Temporal lobe (tissue), 4 donors: ENCODE measurements at places on chromosomes 3 and 15. TPM values are rescaled to one million over a fixed set of nuclear protein-coding genes. Genes with fewer than 3 reads are reported as not detected.

The NKTR gene
- 93.7 TPM for total RNA-seq

The ISLR2 gene
- 176 TPM for total RNA-seq

The SEMA3F gene
- total RNA-seq = 8.9 TPM

The GABRR3 gene
- total RNA-seq = under 0.01 TPM

The CPNE9 gene
- total RNA-seq = 0.49 TPM

The KLHDC8B gene
- 15.5 TPM for total RNA-seq

The CHST14 gene
- 2.0 TPM for total RNA-seq

The NMB gene
- total RNA-seq = 3.9 TPM

The CASR gene
- total RNA-seq = not detected

The LRRC34 gene
- total RNA-seq = 7.1 TPM

The DUOXA1 gene
- total RNA-seq = under 0.01 TPM

The EPHB1 gene
- total RNA-seq = 29.0 TPM
